DMS79 (cell line): ENCODE measurements at places on chromosomes 5 and 9.

DNA sequence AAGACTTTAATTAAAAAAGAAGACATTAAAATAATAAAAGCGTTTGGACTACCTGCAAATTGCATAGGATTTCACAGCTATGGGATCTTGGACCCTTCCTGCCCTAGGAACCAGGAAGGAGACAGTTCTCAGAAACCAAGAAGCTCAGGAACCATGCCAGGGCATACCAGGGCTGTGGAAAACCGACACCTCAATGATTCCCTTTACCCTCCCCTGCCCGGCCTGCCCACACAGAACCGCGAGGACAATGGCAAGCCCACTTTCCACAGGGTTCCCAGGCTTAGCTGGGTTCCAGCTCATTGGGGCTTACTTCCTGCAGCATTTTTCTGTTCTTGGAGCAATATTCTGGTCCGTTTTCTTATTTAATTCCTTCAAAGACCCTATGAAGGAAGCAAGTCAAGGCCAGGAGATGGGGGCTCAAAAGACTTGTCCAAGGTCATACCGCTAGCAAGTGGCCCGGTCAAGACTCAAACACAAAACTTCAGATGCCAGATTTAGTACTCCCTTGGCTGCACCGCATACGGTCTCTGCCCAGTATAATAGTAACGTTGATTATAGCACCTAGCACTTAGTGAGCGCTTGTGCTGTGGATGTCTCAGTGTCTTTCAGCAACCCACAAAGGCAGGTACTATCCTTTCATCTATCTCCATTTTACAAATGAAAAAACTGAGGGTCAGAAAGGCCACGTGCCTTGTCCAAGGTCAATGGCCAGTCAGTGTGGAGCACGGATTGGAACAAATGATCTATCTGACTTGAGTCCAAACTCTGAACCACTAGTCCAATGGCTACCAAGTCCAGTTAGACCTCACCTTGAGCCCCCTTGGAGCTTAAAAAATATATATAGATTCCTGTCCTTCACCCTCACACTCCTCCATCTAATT lies 6.8 kb downstream of the FAT2 start:
- DNase-seq: no peak

DNA sequence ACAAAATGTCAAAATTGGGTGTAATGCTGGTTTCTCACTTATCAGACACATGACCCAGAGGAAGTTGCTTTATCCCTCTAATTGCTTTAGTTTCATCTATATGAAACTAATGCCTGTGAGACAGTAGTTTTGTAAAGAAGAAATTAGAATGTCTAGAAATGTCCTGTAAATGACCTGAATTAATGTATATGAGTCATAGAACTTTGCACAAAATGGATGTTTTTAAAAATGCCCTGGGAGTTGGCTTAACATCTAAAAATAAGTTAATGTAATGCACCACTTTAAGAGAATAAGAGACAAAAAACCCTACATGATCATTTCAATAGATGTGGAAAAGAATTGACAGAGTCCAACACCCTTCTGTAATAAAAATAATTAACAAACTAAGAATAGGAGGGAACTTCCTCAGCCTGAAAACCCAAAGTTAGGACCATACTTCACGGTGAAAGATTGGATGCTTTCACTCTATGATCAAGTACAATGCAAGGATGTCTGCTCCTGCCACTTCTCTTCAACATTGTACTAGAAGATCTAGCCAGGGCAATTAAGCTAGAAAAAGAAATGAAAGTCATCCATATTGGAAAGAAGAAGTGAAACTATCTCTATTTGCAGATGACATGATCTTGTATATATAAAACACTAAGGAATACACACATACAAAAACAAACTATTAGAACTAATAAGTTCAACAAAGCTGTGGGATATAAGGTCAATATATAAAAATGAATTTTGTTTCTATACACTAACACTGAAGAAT lies 117.9 kb downstream of the MELK start:
- DNase-seq: no peak

GRCh38 chr5:39577529-39577928 lies 152.7 kb upstream of the DAB2 start:
- DNase-seq: no peak

- no peak for DNase-seq
These were observed 77.2 kb upstream of the OSMR start for GRCh38 chr5:38768412-38769211.

- no peak for DNase-seq
These were observed 317.9 kb upstream of the IRX1 start for GRCh38 chr5:3277590-3278196.

DNA sequence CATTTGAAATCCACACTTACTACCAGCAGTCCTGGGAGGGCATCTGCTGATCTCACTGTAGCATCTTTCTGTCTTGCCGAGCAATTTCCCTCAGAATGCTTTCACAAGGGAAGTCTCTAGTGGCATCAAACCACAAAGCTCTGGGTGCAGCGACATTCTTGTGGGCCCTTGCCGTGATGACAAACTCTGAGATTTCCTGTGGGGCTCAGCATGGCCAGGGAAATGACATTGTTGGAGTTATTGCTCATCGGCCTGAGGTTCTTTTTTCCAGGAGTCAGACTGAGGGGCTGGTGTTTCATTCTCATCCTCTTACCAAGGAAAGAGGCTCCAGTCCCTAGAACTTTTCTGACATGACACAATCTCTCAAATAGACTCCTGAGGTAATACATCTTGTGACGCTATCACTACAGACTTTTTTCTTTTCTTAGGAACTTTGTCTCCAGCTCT lies 51.4 kb downstream of the PFDN1 start:
- no peak for DNase-seq

GRCh38 chr5:80141681-80142080 lies 106.5 kb downstream of the THBS4 start:
- DNase-seq: no peak

GRCh38 chr5:43634621-43635020 lies 31.6 kb downstream of the NNT start:
- no peak for DNase-seq

DNA sequence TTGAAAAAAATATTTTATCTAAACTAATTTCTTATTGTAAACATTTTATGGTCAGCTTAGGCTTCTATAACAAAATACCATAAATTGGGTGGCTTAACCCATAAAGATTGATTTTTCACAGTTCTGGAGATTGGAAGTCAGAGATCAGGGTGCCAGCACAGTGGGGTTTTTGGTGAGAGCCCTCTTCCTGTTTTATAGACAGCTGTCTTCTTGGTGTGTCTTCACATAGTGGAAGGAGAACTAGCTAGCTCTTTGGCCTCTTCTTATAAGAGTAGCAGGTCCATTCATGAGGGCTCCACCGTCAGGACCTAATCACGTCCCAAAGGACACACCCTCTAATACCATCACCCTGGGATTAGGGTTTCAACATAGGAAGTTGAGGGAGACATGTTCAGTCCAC lies 26.6 kb downstream of the OTULINL start:
- no peak for DNase-seq

- no peak for DNase-seq
These were observed 19.6 kb downstream of the KLHL3 start for GRCh38 chr5:137716337-137716736.

- DNase-seq: no peak
These were observed 85.6 kb downstream of the ROR2 start for GRCh38 chr9:91864380-91864779.

DNA sequence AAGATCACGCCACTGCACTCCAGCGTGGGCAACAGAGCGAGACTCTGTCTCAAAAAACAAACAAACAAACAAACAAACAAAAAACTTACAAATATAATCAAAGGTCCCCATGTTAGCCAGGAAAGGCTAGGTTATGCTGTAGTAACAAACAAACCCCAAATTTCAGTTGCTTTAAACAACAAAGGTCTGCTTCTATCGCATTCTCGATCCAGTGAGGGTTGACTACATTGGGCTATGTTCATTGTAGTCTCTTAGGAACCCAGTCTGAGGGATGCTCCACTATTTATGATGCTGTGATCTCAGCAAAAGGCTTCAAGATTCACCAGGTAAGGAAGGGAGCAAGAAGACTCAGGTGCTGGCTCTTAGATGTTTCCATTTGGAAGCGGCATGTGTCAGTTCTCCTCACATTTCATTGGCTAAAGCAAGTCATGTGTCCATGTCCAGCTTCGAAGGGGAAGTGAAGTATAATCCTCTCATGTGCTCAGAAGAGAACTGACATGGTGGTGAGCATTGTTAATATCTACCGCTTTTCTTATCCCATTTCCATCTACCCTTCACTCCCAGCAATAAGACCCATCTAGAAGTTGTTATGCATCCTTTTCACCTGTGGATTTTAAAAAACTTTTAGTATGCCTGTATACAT lies 26.5 kb upstream of the NEK6 start:
- no peak for DNase-seq

DNA sequence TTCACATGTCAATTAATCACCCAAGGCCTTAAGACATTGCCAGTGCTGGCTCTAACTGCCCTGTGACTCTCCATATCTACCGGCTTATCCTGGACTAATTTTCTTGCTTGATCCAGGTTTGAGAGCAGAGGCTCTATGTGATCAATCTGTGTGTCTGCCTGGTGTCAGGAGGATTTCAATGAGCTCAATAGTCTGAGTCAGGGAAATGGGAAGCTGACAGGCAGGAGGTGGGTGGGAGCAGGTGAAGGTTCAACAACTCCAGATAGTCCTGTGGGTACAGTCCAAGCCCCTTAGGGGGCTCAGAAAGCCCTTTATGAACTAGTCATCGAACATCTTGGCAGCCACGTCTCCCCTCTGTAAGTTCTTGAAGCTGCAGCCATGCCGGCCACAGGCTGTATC lies 72.2 kb downstream of the SHB start:
- no peak for DNase-seq

- no peak for DNase-seq
These were observed 50.8 kb downstream of the ITGA1 start for GRCh38 chr5:52838326-52839015.

GRCh38 chr5:173602423-173602822 lies 14.0 kb downstream of the BOD1 start:
- no peak for DNase-seq

DNA sequence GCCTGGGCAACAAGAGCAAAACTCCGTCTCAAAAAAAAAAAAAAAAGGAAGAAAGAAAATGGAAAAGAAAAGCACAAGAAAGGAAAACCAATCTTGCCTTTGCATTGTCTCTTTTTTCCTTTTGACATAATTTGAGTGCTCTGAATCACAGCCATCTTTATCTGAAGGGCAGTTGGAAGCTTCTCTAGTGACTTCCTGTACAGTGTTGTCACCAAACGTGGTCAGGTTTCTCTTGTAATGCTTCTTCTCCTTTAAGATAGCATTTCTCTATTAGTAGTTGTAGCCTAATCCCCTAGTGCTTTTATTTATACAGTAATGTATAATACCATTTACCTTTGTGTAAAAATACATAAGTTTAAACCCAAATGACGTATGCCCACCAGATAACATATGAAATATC lies 18.1 kb downstream of the PRKACG start:
- DNase-seq: no peak

DNA sequence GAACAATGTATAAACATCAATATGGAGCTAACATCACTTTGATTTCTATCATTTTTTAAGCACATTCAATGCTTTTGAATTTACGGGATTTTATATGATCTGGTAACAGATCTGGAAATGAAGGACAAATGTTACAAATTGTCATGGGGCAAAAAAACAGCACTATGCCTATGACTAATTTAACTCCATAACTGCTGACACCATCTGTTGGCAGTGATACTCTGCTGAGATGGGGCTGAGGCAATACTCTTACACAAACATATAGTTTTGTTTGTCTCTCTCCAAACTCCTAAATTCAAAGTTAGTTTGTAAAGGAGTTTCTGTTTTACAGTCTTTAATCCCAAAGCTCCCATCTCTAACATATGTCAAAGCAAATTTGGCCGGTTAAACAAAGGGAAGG lies 132.5 kb upstream of the FER start:
- DNase-seq: no peak

GRCh38 chr5:139952574-139952973 lies 90.5 kb downstream of the NRG2 start:
- DNase-seq: no peak

DNA sequence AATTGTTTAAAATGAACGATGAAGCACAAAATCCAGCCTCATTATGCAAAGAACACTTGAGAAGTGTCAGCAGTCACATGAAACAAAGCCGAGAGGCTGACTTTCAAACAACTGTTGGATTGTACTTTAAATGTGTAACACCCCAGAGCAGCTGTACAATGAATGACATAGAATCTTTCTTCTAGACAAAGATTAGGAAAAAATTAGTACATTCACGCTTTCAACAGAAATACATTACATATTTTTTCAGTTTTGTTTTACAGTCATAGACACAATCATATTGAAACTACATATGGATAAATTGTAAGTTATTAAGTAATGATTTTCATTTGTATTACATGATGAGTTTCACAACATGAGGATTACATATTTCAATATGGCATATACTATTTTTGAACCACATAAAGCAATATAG lies 10.6 kb upstream of the AGXT2 start:
- DNase-seq: no peak

GRCh38 chr5:174720612-174721529 lies 3.5 kb upstream of the MSX2 start:
- no peak for DNase-seq

DNA sequence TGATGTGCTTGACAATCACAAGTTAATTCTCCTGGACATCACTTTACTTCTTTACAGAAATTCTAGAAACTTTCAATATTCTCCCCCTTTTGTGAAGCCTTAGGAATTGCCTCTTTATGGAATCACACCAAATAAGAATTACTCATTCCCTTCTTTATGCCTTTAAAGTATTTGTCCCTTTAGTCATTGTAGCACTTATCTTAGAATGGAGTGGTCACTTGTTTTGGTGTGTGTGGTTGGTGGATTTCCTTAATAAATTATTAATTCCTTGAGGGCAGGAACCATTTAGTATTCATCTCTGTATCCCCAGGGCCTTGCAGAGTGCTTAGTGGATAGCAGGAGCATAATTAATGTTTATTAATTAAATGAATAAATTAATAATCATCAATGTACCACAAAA lies 307.0 kb downstream of the ARRDC3 start:
- DNase-seq: no peak
